CD8-positive, alpha-beta memory T cell (primary cell): ENCODE measurements at places on chromosomes 2 and 18.

- DNase-seq: no peak
Observed at GRCh38 chr18:63374540-63374939, 7.5 kb upstream of the KDSR start.

- no peak for DNase-seq
Observed at GRCh38 chr2:171146071-171146470, 14.6 kb downstream of the TLK1 start.

- DNase-seq: no peak
Observed at GRCh38 chr2:94871226-94872087, at the start of gene TEKT4. Gene TEKT4 (plus strand): TSS chr2:94871430. CDS start chr2:94871580, 150 bp downstream.

- DNase-seq: no peak
Observed at GRCh38 chr18:63339920-63340484, 20.4 kb upstream of the BCL2 start.

DNA sequence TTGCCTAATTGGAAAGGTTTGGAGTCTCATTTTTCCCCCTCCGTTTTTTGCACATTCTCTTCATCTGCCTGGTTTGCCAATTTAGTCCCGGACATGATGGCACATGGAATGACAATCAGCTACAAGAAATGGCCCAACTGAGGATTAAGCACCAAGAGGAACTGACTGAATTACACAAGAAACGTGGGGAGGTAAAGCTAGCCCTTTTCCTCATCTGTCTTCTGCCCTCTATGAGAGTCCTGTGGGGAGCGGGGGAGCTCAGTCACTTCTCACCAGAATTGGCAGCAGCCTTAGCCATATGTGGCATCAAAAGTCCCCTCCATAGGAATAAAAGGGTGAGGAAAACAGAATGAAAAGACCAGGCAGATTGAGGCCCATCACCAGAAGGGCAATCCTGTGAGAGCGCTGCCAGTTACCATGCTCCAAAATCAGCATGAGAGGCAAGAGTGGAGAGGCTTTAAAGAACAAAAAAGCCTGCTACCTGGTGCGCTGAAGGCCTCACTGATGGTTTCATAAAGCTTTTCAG, 11.6 kb downstream of the ATG16L1 start:
- DNase-seq: no peak

DNA sequence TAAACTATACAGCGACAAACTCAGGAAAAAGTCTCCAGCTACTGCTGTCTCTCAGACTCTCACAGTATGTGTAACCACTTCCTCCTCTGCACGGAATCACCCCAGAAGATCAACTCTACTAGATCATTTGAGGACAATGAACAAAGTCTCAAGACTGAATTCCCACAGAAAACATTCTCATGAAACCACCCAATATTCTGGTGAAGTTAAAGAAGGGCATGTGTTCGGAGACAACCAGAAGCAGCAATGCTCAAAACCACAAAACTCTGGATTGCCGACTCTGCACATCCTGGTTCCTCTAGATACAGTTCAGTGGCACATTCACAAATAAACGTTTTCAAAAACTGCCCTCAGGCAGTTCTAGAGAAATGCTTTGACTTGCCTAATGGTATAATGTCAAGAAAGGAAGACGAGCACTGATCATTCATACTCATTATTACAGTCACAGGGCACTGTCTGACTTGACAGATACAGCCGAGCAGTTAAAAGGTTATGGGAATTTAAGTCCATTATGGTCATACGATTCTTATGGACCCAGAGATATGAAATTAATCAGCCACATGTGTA, 91.9 kb upstream of the STK17B start:
- peak; percentile 81 for DNase-seq

GRCh38 chr2:20930928-20931327, 108.0 kb upstream of the LDAH start:
- no peak for DNase-seq

DNA sequence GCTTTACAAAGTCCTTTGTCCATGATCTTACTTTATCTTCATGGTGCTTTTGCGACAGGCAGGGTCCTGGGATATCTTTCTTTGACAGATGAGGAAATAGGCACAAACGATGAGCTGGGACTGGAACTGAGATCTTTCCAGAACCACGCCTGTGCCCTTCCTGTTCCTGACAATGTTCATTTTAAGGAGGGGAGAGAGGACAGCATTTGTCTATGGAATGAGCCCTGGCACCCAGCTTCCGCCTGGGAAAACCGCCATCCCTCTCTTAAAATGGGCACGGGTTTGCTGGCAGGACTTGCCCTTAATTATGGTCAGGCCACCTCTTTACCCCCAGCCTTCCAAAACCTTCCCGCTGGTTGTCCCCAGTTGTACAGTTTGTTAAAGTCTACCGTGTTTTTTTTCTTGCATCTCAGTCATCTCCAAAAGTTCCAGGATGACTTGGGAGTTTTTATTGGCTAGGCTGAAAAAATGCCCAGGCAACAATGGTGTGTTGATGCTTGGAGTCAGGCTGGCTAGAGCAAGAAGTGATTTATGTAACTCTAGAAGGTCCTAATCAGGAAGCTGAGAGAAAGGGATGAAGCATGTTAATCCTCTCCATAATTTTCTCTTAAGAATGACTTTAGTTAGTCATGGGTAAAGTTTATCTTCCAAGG, 264.9 kb upstream of the EPAS1 start:
- no peak for DNase-seq

DNA sequence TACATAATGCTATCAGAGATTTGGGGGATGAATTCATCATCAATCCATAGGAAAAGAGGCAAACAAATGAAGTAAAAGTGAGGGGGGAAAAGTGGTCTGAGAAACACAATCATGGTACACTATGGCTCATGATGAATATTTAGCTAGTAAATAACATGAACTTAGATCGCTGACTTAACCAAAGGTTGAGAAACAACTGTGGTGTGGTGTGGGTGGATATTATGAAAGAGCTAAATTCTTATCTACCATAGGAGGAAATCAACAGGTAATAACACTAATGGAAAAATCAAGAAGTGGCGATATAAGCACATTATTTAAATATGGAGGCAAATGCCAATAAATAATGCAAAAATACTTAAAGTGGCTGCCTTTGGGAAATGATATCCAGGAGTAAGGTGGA, 12.2 kb upstream of the TPRKB start:
- no peak for DNase-seq

DNA sequence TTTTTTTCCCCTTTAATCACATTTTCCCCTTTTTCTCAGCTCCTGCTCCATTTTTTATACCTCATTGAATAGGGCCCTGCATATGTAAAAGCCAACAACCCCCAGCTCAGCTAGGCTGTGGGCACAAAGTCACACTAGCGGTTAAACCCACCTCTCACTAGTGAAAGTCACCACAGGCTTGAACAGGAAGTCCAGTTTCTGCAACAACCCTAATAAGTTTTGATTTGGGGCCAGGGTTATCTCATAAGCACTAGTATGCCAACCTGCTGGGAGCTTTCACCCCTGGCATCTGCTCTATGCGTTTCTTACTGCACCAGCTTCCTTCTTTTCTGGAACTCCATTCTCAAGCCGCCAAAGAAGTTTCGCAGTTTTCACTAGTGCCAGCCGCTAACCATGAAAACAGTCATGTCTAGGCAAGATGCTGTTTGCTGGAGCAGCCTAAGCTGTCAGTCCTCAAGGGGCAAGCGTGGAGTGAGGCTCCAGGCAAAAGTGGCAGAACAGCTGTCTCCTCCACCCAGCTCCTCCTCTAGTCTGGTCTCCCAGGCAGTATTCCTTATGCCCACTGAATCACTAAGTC, 197.0 kb upstream of the MEIS1 start:
- DNase-seq: no peak

- DNase-seq: no peak
Observed at GRCh38 chr2:50260886-50261285, 771.0 kb downstream of the NRXN1 start.

DNA sequence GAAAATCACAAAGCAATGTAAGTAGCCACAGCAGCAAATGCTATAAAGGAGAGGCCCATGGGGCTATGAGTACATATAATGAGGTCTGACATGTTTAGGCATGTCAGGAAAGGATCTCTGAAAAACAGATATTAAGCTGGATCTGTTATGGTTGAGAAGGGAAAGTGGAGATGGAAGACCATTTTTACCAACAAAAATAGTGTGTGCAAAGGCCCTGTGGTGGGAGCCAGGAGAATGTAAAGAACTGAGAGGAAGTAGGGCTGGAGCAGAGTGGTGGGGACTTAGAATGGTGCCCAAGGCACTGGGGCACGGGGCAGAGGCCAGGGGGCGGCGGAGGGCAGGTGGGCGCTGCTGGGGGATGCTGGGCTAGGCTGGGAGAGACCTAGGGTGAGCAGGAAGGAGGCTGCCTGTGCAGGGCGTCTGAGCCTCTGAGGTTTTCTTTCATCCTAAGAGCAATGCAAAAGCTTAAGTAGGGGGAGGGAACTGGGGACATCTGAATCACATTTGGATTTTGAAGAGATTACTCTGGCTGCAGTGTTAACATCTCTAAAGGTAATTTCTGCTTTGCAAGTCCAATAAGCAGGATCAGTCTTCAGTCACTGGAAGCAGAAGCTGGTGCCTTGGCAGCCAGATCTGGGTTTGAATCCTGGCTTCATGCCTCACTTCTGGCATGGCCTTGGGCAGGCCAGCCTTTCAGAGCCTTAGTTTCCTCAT, 4.9 kb upstream of the AGFG1 start:
- DNase-seq: no peak

GRCh38 chr18:12960853-12961397, 13.1 kb downstream of the SEH1L start:
- DNase-seq: no peak

- DNase-seq: no peak
Observed at GRCh38 chr18:53566626-53567025, 657.8 kb downstream of the MBD2 start.

DNA sequence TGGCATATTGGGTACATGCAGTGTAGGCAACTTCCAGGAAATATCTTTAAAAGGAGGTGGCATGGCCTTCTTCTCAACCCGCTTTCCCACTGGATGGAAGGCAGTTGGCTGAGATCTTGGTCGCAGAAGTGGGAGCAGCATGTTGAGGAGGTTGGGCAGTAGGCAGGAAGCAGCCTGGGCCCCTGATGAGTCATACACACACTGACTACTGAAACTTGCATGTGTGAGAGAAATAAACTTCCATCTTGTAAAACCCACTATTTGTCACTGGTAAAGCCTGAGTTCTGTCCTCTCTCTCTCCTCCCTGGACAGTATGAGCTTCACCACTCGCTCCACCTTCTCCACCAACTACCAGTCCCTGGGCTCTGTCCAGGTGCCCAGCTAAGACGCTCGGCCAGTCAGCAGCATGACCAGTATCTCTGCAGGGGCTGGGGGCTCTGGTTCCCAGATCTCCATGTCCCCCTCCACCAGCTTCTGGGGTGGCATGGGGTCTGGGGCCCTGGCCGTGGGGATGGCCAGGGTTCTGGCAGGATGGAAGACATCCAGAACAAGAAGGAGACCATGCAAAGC, 233.8 kb upstream of the SPRED2 start:
- DNase-seq: no peak

GRCh38 chr18:697800-698199, 14.6 kb downstream of the ENOSF1 start:
- no peak for DNase-seq

- no peak for DNase-seq
Observed at GRCh38 chr18:61664419-61665084, 228.3 kb downstream of the RNF152 start.

- DNase-seq: no peak
Observed at GRCh38 chr2:183950673-183951072, 647.7 kb upstream of the ZNF804A start.

DNA sequence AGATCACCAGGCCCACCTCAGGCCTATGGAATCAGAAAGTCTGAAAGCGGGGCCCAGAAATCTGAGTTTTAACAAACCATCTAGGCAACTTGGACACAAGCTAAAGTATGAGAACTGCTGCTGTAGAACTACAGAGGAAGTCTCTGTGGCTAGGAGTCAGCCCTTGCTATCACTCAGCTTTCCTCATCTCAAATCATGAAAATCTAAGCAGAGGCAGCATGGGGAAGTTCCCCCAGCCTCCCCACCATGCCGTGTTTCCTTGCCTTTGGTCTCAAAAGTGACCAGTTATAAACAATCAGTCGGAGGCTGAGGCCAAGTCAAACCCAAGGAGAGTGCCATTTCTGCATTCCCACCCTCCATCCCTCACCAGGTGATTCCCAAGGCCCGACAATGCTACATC, 404.7 kb downstream of the BCL11A start:
- no peak for DNase-seq

GRCh38 chr2:168639441-168639898, 163.0 kb upstream of the NOSTRIN start:
- no peak for DNase-seq

DNA sequence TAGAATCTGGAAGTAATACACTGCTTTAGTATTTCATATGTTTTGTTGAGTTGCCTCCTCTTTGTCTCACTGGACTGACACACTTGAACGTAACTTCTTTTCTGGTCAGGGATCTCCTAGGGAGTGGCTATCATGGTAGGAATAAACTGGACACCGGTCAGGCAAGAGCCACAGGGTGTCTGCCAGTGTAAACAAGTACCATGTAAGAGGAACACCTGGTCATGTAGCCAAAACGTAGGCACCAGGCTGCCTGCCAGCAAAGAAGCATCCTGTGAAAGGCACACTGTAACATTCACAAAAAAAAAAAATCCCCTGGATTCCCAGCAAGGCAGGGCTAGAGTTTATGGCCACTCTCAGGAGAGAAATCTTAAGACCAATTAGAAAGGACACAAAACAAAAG, 372.8 kb upstream of the RND3 start:
- no peak for DNase-seq

- DNase-seq: no peak
Observed at GRCh38 chr2:120343433-120344105, 2.4 kb upstream of the INHBB start.

DNA sequence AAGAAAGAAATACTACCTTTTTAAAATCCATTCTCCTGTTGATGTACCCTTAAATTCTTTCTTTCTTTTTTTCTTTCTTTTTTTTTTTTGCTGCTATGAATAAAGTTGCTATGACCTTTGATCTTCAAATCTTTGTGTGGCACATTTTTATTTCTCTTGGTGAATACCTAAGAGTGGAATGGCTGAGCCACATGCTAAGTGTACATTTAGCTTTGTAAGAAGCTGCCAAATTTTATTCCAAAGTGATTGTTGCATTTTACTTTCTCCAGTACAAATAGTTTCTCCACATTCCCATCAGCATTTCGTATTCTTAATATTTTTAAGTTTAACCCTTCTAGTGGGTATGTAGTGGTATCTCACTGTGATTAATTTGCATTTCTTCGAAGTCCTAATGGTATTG, 88.8 kb upstream of the RAB27B start:
- DNase-seq: no peak
